ENCODE measurements at places on chromosomes 3 and 15.

DNA sequence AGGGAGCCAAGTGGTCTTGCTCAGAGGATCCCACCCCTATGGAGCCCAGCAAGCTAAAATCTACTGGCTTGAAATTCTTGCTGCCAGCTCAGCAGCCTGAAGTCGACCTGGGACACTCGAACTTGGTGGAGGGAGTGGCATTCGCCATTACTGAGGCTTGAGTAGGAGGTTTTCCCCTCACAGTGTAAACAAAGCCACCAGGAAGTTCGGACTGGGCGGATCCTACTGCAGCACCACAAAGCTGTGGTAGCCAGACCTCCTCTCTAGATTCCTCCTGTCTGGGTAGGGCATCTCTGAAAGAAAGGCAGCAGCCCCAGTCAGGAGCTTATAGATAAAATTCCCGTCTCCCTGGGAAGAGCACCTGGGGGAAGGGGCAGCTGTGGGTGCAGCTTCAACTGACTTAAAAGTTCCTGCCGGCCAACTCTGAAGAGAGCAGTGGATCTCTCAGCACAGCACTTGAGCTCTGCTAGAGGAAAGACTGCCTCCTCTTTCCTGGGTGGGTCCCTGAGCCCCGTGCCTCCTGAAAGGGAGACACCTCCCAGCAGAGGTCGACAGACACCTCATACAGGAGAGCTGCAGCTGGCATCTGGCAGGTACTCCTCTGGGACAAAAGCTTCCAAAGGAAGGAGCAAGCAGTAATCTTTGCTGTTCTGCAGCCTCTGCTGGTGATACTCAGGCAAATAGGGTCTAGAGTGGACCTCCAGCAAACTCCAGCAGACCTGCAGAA lies 576.3 kb upstream of the NECTIN3 start:
- DNase-seq = no peak

- no peak for DNase-seq
These were observed 49.9 kb upstream of the LMCD1 start for GRCh38 chr3:8451696-8452095.

- DNase-seq = no peak
These were observed 97.4 kb upstream of the RBMS3 start for GRCh38 chr3:29183346-29184087.

- no peak for DNase-seq
These were observed 12.3 kb downstream of the RLBP1 start for GRCh38 chr15:89209057-89209456.

DNA sequence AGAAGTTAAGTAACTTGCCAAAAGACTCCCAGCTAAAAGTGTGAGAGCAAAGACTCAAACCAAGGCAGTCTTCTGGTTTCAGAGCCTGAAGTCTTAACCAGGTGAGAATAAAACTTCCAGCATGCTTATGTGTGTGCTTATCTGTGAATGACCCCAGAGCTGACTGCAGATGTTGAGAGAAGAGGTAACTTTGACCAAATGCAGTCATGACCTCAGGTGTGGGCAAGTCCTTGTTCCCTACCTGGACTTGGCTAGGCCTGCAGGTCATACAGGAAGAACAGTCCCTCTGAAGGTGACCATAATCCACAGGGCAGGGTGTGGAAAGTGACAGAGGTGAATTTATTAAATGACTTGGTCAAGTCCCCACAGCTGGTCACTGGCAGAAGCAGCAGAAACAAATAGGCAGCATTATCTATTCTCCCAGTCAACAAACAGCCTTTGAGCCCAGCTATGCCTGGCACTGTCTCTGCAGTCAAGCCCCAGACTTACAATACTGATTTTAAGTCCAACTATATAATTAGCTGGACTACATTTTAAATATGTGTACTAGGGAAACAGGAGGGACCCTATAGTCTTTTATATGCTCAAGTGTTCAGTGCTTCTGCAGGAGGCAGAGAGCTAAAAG lies 3.0 kb upstream of the CPEB1 start:
- no peak for DNase-seq

GRCh38 chr15:66834881-66835878 lies 133.1 kb downstream of the SMAD6 start:
- DNase-seq = no peak

- DNase-seq = no peak
These were observed 3.7 kb upstream of the SQOR start for GRCh38 chr15:45630917-45631691.

DNA sequence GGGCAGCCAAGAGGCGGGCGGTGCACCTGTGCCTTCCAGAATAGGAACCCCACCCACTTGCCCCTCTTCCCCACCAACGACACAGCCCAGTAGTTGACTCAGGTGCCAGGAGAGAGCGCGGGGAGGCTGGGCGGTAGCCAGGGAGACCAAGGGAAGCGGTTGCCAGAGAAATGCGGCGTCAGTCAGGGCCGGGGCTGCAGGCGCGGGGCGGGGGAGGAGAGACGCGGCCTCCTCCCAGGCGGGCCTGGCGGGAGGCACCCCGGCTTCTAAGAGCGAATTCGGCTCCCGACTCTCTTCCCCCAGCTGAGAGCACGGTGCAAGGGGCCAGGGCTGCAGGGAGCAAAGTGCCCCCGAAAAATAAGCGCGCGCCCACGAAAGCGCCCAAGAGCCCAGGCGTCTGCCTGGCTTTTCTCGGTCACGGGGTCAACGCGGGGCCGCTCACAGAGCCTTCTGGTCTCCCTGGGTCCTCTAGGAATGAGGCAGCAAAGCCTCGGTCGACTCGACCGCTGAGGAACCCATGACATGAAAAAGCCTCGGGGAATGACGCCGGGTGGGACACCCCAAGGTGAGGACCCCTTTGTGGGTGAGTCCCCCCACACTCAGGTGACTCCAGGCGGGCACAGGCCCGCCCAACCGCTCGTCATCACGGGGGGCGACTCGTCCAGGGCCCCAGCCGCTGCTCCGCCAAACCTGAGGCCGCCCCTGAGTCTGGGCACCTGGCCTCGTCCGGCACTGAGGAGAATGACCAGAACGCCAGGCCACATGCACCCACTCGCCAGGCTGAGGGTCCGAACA lies 716 bp downstream of the CPEB1 start:
- DNase-seq = no peak

- no peak for DNase-seq
These were observed 65.1 kb downstream of the HCN4 start for GRCh38 chr15:73303636-73304035.

DNA sequence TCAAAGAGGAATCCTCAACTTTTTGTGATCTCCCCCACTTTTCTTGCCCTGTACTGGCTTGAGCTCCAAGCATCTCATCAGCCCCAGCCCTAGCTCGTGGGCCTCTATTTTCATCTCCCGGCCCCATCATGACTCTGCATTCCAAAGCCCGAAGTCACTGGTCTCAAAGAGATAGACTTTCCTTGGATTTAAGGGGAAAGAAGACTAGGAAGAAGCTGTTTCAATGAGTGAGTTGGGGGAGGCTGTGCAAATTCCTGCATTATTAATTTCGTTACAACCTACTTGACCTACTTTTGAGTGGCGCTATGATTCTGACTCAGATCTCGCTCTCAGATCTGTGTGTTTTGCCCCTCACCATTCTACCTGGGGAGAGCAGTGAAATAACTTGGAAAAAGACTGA lies 266.6 kb upstream of the TBL1XR1 start:
- no peak for DNase-seq

- no peak for DNase-seq
These were observed 9.9 kb downstream of the FILIP1L start for GRCh38 chr3:100104442-100104798.

- no peak for DNase-seq
These were observed 28.6 kb downstream of the CHP1 start for GRCh38 chr15:41259546-41260189.

GRCh38 chr15:57259568-57260040 lies 116.7 kb upstream of the CGNL1 start:
- DNase-seq = no peak

DNA sequence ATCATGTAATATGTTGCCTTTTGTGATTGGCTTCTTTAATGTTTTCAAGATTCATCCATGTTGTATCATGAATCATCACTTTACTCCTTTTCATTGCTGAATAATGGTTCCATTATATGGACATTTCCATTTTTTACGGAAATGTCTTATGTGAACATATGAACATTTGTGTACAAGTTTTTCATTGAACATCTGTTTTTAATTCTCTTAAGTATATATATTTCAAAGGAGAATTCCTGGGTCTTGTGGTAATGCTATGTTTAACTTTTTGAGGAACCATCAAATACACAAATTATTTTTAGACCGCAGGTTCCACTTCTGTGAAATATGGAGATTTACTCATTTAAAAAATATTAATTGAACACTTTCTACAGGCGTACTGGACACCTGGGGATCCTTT lies 85.7 kb downstream of the ARIH1 start:
- no peak for DNase-seq

DNA sequence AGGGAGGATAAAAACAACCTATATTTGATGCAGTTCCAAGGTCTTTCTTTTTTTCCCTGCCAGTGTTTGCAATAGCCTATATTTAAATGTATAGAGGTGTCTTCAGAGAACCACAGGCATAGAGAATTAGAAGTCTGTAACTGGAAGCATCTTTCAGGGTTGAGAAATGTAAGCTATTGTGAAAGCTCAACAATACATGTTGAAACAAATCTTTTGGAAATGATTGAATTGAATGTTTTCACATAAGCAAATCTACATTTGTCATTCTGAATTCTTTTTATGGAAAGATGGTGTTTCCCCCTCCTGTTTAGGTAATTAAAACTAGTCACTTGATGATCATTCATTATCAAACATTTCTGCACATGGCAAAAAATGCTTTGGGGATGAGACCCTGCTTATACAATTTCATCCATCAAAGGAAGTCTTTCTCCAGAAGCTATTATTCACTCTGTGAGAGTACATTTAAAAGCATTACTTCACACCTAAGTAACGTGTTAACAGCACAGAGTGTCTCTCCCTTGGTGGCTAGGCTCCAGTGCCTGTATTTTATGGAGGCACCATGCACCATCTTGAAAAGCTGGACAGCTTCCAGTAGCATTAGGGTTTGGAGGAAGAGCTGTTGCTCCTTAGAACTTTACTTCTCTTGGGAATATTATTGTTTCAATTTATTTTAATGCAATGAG lies 406.2 kb downstream of the LSAMP start:
- no peak for DNase-seq

- no peak for DNase-seq
These were observed 137.7 kb downstream of the ASB7 start for GRCh38 chr15:100740138-100740537.
